ENCODE measurements at places on chromosomes 6 and 20.

GRCh38 chr6:125537090-125537489, 212.3 kb upstream of the HEY2 start:
- DNase-seq, result no peak

- DNase-seq, result no peak
These were observed 449.0 kb upstream of the CHD6 start for GRCh38 chr20:42067174-42067573.

- DNase-seq, result no peak
These were observed 4.9 kb downstream of the POLR1C start for GRCh38 chr6:43521836-43522235.

DNA sequence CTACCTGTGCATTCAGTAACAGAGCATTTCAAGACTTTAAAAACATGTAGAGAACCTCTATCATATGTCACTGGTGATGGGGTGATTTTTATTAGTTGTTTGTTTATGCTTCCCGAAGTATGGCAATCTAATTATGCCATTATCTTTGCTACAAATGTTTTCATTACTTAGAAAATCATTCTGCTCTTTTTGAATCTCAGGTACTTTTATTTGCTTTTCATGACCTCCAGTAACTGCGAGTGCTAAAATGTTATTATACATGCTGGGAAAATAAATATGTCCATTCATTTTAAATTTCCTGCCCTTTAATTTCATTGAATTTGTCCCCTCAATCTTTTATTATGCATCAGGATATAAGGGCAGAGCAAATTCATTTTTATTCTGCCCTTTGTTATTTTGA, 515.7 kb downstream of the NKAIN2 start:
- no peak for DNase-seq

GRCh38 chr6:7252390-7252789, 60.6 kb downstream of the SSR1 start:
- DNase-seq, result peak; percentile 28

GRCh38 chr20:37406010-37406998, 60.4 kb downstream of the SRC start:
- DNase-seq, result peak; percentile 84

DNA sequence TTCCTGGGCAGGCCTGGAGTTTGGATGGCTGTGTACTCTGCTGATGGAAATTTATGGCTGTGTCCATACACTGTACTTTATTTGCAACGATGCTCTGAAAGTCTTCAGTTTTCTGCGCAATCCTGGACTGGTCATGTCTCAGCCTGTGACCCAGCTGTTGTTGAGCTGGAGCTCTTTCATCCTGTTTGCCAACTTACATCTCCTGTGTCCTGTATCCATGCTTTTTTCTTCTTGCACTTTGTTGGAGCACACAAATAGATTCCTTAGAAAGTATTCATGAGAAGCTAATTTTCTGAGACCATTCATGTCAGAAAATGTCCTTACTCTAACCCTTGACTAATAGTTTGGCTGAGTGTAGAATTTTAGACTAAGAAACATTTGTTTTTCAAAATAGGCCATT, 251.2 kb downstream of the BCKDHB start:
- no peak for DNase-seq

DNA sequence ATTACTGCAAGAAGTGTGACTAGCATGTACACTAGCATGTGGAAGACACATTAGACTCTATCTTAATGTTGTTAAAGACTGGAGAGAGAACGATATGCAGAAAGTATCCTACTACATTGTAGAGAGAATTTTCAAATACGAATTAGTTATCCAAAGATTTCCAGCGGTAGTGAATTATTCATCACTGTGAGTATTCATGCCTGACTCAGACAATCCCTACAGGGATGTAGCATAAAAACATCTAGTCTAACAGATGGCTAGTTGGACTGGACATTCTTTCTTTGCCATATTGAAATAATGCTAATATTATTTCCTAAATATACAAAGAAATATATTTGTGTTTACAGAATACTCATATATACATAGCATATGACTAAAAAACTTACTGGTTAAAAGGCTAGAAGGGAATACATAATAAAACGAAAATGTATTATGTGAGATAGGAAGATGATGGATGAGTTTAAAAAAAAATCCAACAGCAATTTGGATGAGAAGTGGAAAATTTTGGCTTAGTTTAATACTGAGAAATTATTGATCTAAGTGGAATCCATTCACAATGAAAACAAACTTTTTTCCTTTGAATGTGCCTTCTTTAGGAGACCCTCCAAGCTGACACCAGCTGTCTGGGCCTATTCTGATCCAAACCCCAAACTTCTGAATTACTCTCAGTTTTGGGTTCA, 580.7 kb downstream of the RFPL4B start:
- no peak for DNase-seq

GRCh38 chr6:53925891-53926290, 131.1 kb downstream of the LRRC1 start:
- no peak for DNase-seq

DNA sequence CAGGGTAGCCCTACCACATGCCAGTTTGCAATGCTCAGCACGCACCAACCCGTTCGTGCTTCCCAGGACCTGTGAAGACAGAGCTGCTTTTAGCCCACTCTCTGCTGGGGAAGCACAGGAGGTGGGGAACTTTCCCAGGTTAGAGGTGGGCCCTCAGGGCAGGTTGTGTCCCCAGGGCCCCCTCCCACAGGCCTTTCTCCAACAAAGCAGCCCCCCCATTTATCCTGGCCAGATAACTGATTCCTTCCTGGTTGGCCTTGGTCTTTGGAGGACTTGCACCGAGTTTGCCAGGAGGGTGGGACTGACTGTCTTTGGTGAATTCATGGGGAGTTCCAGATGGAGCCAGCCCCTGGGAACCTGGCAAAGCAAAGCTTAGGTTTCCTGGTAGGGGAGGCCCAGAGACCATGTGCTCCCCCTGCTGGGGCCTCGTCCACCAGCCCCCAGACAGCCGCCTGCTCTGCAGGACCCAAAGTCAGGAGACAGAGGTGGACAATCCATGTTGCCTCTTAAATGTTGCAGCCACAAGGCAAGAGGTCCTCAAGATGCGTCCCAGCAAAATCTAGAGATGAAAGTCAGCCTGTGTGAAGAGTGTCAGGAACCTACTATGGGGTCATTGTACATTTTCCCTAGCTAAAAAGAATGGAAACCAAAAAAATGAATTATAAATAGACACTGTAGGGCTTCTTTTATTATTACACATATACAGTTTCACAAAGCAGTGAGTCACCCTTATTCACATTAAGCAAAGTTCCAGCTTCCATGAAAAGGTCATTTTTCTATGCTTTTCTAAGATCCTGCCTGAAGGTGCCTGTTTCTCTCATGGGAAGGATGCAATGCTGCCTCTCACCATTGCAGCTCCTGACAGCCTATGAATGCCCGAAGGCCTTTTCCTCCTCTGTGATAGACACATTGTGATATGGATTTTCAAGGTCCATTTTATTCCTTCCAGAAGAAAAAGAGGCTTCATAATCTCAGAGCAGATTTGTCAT, 497.8 kb downstream of the PREX1 start:
- DNase-seq, result no peak

- no peak for DNase-seq
These were observed 26.7 kb downstream of the FOXO3 start for GRCh38 chr6:108587258-108588059.

GRCh38 chr20:63374504-63374903, 13.4 kb upstream of the CHRNA4 start:
- no peak for DNase-seq

DNA sequence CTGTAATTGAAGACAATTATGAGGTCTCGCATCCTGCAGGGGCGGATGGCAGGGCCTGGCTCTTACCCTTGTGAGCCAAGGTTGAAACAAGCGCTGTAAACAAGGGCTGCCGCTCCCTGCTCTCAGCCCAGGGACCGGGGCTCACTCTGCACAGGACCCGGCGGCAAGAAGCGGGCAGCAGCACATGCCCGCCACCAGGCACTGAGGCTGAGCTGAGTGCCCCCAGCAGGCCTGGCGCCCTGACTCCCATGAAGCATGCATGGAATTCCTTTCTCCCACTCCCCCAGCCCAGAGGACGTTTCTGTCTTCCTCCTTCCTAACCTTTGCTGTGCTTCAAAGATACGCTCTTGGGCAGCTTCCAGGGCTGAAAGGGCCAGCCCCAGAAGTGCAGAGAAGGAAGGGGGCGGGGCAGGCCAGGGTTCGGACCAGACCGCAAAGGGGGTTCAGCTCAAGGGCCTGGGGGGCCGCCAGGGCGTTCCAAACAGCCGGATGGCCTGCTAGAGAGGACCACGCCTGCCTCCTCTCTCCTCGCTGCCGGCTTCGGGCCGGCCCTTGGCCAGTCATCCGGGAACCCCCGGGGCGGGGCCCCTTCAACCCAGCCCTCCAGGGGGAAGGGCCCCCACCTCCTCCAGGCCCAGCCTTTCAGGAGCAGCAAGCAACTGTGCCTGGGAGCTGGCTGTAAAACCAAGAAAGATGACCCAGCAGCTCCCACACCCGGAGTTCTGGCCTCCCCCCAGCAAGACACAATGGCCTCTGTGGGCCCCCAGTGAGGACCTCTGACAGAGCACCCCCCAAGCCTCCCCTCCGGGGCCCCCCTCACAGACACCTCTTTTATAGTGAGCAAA, 109.9 kb downstream of the NOL4L start:
- peak; percentile 93 for DNase-seq

DNA sequence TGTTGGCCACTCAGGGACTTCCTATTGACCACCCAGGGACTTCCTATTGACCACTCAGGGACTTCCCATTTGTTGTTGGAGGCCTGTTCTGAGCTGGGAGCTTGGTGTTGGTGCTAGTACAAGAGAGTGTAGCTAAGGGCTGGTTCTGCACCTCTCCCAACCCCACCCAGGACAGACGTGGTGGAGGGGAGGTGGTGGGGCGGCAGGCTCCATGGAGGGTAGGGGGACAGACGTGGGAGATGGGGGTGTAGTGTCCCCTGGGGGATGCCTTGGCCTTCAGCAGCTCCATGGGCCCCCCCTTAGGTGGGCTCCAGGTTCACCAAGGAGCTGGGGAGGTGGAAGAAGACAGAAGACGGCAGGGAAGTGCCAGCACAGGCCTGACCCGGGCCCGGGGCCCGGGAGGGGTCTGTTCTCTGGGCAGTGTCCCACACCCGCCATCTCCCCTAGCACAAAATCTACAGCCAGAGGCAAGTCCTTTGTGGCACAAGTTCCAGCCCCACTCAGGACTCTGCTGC, 33.9 kb downstream of the CHRNA4 start:
- DNase-seq, result peak; percentile 21

- no peak for DNase-seq
These were observed 43.8 kb upstream of the ADIG start for GRCh38 chr20:38537176-38537575.

DNA sequence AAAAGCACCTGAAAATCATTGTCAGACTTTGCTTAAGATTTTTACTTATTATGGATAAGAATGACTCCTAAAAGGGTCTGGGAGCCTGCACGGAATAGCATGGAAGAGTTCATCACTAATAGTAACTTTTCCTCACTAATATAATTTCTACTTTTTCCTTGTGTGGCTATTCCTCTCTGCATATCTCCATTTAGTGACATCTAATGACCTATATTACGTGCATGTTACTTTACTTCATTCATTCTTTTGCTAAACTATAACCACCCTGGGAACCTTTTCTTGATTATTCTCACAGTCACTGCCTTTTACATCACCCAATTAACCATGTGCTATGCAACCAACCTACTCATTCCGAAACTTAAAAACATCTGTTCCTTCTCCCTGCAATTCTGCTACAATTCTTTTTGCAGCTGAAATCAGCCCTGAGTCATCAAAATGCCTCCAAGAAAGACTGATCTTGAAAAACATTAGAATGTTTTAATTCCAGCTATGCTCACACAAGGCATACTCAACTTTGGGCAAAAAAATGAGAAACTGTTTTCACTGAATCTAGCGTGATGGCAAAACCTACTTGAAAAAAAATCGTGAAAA, 313.3 kb downstream of the RNGTT start:
- no peak for DNase-seq
